Activated CD8-positive, alpha-beta T cell treated with anti-CD3 and anti-CD28 coated beads, Interleukin-2, amount 10 ng/mL, durations not matched to agents 7 days and 5 days (primary cell): ENCODE measurements at places on chromosomes 13 and 19. TPM values are rescaled to one million over a fixed set of nuclear protein-coding genes. Genes with fewer than 3 reads are reported as not detected.

PLIN4 gene
- not detected for total RNA-seq

CLEC4G gene
- total RNA-seq = not detected

PCSK4 gene
- total RNA-seq = 3.4 TPM

NCR1 gene
- 0.26 TPM for total RNA-seq

ZIC2 gene
- not detected for total RNA-seq

KLHL1 gene
- not detected for total RNA-seq

OVOL3 gene
- total RNA-seq = 0.58 TPM

- H3K27ac ChIP-seq = peak overlapping the region; percentile 94
- peaks cover 30% of the 10 kb centered on the region for H3K4me1 ChIP-seq
- no peaks in the 10 kb centered on the region for H3K27me3 ChIP-seq
- H3K4me3 ChIP-seq = peak overlapping the region; percentile 91
- peaks cover 59% of the 10 kb centered on the region for H3K36me3 ChIP-seq
These were observed 926 bp downstream of the ZNF587 start for GRCh38 chr19:57850553-57851017.

- no peak for DNase-seq
- no peaks in the 10 kb centered on the region for H3K36me3 ChIP-seq
- no peaks in the 10 kb centered on the region for H3K4me1 ChIP-seq
- H3K27me3 ChIP-seq = no peaks in the 10 kb centered on the region
- H3K4me3 ChIP-seq = no peak overlapping the region
These were observed 229.0 kb downstream of the POSTN start for GRCh38 chr13:37369616-37370015.

GRCh38 chr13:42396501-42396900 lies 124.5 kb downstream of the AKAP11 start:
- peak overlapping the region; percentile 12 for H3K4me3 ChIP-seq
- peak overlapping the region; percentile 81 for H3K27ac ChIP-seq
- peaks cover 86% of the 10 kb centered on the region for H3K4me1 ChIP-seq

GRCh38 chr19:4781801-4782200 lies 9.7 kb upstream of the FEM1A start:
- H3K36me3 ChIP-seq = no peaks in the 10 kb centered on the region
- no peaks in the 10 kb centered on the region for H3K27me3 ChIP-seq
- H3K4me3 ChIP-seq = no peak overlapping the region
- H3K27ac ChIP-seq = no peak overlapping the region
- no peak for DNase-seq
- no peaks in the 10 kb centered on the region for H3K4me1 ChIP-seq

GRCh38 chr19:57935731-57936130 lies 529 bp upstream of the ZNF418 start:
- H3K36me3 ChIP-seq = peaks cover 67% of the 10 kb centered on the region
- no peaks in the 10 kb centered on the region for H3K27me3 ChIP-seq
- H3K27ac ChIP-seq = no peak overlapping the region
- no peak overlapping the region for H3K4me3 ChIP-seq
- H3K4me1 ChIP-seq = peaks cover 11% of the 10 kb centered on the region

GRCh38 chr13:28463481-28463880 lies 31.4 kb downstream of the FLT1 start:
- H3K27ac ChIP-seq = no peak overlapping the region
- H3K4me1 ChIP-seq = no peaks in the 10 kb centered on the region
- DNase-seq = no peak
- H3K36me3 ChIP-seq = no peaks in the 10 kb centered on the region
- no peaks in the 10 kb centered on the region for H3K27me3 ChIP-seq
- no peak overlapping the region for H3K4me3 ChIP-seq

DNA sequence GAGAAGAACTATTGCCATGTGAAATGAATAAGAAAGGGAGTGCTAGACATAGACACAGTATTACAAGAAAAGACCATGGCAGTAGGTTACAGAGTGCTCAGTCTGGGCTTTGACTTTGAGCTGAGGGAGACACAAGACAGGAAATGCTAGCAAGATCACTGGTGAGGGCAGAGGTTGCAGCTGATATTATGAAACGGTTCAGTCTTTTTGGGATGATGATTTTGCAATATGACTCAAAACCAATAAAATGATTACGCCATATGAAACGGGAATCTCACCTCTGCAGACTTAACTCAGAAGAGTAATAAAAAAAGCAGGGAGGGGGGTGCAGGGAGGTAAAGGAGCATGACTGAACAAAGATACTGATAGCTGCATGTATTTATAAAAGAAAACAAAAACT lies 123.1 kb downstream of the RBM26 start:
- H3K4me3 ChIP-seq = no peak overlapping the region
- no peaks in the 10 kb centered on the region for H3K27me3 ChIP-seq
- no peaks in the 10 kb centered on the region for H3K4me1 ChIP-seq
- no peaks in the 10 kb centered on the region for H3K36me3 ChIP-seq

DNA sequence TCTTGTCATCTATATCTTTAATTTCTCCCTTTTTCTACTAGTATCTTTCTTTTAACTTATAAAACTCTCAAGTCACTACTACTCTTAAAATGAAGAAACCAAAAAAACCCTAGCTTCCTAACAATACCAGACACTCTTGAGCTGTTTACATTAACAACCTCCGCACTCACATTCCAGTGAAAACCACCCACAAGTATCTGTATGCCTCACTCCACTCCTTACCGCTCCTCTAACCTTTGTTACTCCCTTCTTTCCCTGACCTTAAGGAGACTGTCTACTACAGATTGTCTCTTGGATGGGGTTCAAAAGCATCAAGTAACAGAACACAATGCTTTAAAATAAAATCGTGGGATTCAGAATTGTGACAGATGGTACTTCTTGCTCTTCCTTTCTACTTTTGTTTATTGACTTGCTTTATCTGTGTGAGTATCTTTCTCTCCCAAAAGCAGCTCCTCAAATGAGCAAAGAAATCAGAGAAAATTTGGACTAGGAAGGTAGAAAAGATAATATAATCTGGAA lies 110.0 kb upstream of the FBXL3 start:
- no peaks in the 10 kb centered on the region for H3K27me3 ChIP-seq
- H3K36me3 ChIP-seq = peaks cover 50% of the 10 kb centered on the region
- no peak overlapping the region for H3K27ac ChIP-seq
- H3K4me1 ChIP-seq = no peaks in the 10 kb centered on the region
- H3K4me3 ChIP-seq = no peak overlapping the region

GRCh38 chr19:2578391-2578890 lies 102.5 kb downstream of the GADD45B start:
- H3K36me3 ChIP-seq = peaks cover 3% of the 10 kb centered on the region
- peaks cover 12% of the 10 kb centered on the region for H3K4me1 ChIP-seq
- peak overlapping the region; percentile 50 for H3K4me3 ChIP-seq
- DNase-seq = no peak
- H3K27ac ChIP-seq = no peak overlapping the region
- H3K27me3 ChIP-seq = peaks cover 4% of the 10 kb centered on the region

- H3K4me3 ChIP-seq = no peak overlapping the region
- peak overlapping the region; percentile 64 for H3K27ac ChIP-seq
- peaks cover 22% of the 10 kb centered on the region for H3K4me1 ChIP-seq
- DNase-seq = no peak
- H3K27me3 ChIP-seq = no peaks in the 10 kb centered on the region
These were observed 26.9 kb downstream of the GAS6 start for GRCh38 chr13:113836768-113837559.

- peak overlapping the region; percentile 98 for H3K27ac ChIP-seq
- no peaks in the 10 kb centered on the region for H3K36me3 ChIP-seq
- DNase-seq = no peak
- H3K4me3 ChIP-seq = peak overlapping the region; percentile 53
These were observed 5.3 kb downstream of the TRAPPC6A start for GRCh38 chr19:45172611-45173208.

GRCh38 chr19:4368128-4368820 lies 24.9 kb downstream of the MPND start:
- H3K36me3 ChIP-seq = peaks cover 40% of the 10 kb centered on the region
- no peak for DNase-seq
- no peaks in the 10 kb centered on the region for H3K27me3 ChIP-seq
- peak overlapping the region; percentile 69 for H3K4me3 ChIP-seq
- peaks cover 57% of the 10 kb centered on the region for H3K4me1 ChIP-seq

- no peaks in the 10 kb centered on the region for H3K36me3 ChIP-seq
- H3K4me3 ChIP-seq = no peak overlapping the region
- H3K27me3 ChIP-seq = no peaks in the 10 kb centered on the region
- H3K4me1 ChIP-seq = no peaks in the 10 kb centered on the region
These were observed 156.3 kb upstream of the TSHZ3 start for GRCh38 chr19:31505596-31505910.

DNA sequence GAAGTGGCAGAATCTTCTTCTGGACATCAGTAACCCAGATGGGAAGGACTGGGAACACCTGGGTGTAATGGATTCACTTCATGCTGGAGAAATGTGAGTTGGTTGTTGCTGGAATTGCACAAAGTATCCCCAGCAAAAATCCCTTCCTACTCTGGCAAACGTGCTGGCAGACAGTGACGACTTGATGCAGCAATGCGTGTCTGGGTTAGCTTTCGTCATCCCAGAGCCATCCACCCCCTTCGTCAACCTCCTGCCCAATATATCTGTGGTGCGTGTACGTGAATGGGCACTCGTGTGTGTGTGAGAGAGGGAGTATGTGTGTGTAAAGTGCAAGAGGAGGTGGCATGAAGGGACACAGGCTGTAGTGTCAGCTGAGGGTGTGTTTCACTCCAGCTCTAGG lies 70.9 kb downstream of the TM9SF2 start:
- no peak overlapping the region for H3K27ac ChIP-seq
- H3K36me3 ChIP-seq = peaks cover 4% of the 10 kb centered on the region
- H3K4me3 ChIP-seq = no peak overlapping the region
- H3K4me1 ChIP-seq = peaks cover 4% of the 10 kb centered on the region

- H3K4me1 ChIP-seq = peaks cover 15% of the 10 kb centered on the region
- peaks cover 56% of the 10 kb centered on the region for H3K27me3 ChIP-seq
- no peaks in the 10 kb centered on the region for H3K36me3 ChIP-seq
- DNase-seq = peak; percentile 40
These were observed 8.5 kb downstream of the CCDC8 start for GRCh38 chr19:46404753-46405468.

DNA sequence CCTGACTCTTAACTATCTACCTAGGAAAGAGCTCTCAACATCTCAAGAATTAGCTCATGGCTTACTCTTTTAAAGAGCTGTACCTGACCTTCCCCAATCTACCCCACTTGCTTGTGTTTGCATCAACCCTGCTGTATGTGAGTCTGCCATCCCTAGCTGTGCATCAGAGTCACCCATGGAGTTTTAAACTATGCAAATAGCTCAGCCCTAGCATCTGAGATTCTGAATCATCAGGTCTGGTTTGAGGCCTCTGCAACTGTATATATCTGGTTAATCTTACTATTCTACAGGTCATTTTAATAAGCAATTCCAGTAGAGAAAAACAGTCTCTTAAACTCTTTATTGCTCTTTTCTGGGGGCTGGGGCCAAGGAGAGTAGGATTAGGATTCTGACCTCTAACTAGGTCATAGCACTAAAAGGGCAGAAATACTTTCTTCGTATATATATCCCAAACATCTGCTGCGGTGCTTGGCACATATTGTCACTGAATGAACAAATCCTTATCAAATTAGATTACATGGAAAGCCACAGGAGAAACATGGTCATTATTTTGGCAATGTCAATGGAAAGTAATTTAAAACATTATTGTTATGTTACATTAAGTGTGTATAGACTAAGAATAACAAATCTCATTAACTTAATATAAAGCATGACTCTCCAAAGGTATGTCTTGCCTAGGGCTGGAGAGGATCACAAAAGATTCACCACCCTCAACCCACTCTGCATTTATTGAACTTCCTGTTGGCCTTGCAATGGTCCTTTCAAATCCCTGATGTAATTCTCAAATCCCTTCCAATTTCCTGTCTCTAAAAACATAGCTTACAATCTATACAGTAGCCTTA lies 232.2 kb downstream of the DACH1 start:
- no peaks in the 10 kb centered on the region for H3K27me3 ChIP-seq
- no peak overlapping the region for H3K27ac ChIP-seq
- no peak overlapping the region for H3K4me3 ChIP-seq
- no peaks in the 10 kb centered on the region for H3K36me3 ChIP-seq
- no peak for DNase-seq

GRCh38 chr13:24180750-24181377 lies 20.3 kb downstream of the SPATA13 start:
- DNase-seq = no peak
- H3K4me1 ChIP-seq = peaks cover 33% of the 10 kb centered on the region
- H3K36me3 ChIP-seq = peaks cover 35% of the 10 kb centered on the region

- peaks cover 22% of the 10 kb centered on the region for H3K4me1 ChIP-seq
- H3K4me3 ChIP-seq = no peak overlapping the region
- no peaks in the 10 kb centered on the region for H3K27me3 ChIP-seq
- H3K36me3 ChIP-seq = no peaks in the 10 kb centered on the region
- no peak overlapping the region for H3K27ac ChIP-seq
These were observed 4.0 kb upstream of the ZNF628 start for GRCh38 chr19:55472463-55472862.

DNA sequence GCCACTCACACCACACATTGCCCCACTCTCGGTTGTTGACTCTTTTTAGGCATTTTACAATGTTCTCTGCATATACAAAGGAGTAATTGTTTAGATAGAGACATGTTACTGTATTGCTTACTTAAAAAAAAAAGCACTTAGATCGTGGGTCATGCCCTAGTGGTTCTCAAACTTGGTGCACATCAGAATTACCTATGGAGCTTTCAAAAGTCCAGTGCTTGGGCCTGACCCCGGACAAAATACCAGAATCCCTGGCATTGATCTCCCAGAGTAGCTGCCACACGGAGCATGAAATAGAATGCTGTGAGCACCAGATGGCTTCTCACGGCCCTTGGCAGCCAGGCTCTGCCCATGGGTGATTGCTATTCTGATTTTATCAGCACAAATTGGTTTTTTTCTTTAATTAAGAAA lies 20.0 kb downstream of the ACP7 start:
- no peaks in the 10 kb centered on the region for H3K4me1 ChIP-seq
- DNase-seq = no peak
- no peaks in the 10 kb centered on the region for H3K36me3 ChIP-seq
- H3K27me3 ChIP-seq = peaks cover 3% of the 10 kb centered on the region
- no peak overlapping the region for H3K4me3 ChIP-seq

DNA sequence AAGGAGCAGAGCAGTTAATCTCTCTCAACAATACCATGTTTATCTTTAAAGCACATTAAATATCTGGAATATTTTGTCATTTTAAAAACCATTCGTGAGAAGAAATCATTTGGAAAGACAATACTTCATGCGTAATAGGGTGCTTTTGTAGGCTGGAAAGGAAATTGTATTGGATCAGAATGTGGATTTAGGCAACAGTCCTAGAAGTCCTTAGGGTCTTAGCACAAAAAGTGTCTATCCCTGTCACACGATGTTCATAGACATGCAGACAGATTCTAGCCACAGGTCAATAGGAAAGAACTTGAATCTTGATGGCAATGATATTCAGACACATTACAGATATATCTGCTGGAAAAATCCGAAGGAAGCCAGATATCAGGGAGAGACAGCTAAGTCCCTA lies 156.0 kb downstream of the KCTD12 start:
- DNase-seq = no peak
- no peaks in the 10 kb centered on the region for H3K4me1 ChIP-seq
- no peak overlapping the region for H3K4me3 ChIP-seq
- H3K36me3 ChIP-seq = no peaks in the 10 kb centered on the region
